Stomach (tissue), 19 donors: ENCODE measurements at places on chromosomes 12 and 14. TPM values are rescaled to one million over a fixed set of nuclear protein-coding genes. Genes with fewer than 3 reads are reported as not detected.

GRCh38 chr14:59454139-59454538 lies 11.0 kb downstream of the GPR135 start:
- no peaks in the 10 kb centered on the region for H3K27me3 ChIP-seq
- DNase-seq = no peak
- H3K36me3 ChIP-seq = peaks cover 11% of the 10 kb centered on the region
- H3K4me3 ChIP-seq = no peak overlapping the region
- H3K4me1 ChIP-seq = no peaks in the 10 kb centered on the region

Gene PPP1R1A
- total RNA-seq = 78.8 TPM

Gene FAM186B
- not detected for total RNA-seq

Gene SLC2A14
- not detected for total RNA-seq

Gene TCL1B
- total RNA-seq = not detected

- H3K4me3 ChIP-seq = no peak overlapping the region
- DNase-seq = no peak
- no peaks in the 10 kb centered on the region for H3K27me3 ChIP-seq
These were observed 1074.6 kb downstream of the FLRT2 start for GRCh38 chr14:86604561-86604960.

Gene TCTN1
- total RNA-seq = 17.1 TPM

DNA sequence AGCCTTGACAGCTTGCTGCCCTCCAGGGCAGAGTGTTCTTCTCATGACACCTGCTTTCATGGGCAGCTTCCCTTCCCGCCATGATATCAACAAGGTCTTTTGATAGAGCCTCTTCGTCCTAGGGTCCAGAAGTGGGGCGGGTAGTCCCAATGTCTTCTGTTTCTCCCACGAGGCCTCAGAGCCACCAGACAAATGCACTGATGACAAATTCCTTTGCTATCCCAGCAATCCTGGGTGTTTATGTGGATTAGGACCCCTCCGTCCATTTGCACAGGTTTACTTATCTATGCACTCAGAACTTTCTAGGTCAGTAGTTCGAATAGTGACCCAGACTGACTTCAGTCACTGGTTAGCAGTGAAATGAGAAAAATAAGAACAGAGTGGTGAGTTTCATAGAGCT lies 52.6 kb upstream of the PRMT8 start:
- no peak overlapping the region for H3K27ac ChIP-seq
- H3K36me3 ChIP-seq = no peaks in the 10 kb centered on the region
- H3K4me3 ChIP-seq = no peak overlapping the region
- no peaks in the 10 kb centered on the region for H3K27me3 ChIP-seq
- DNase-seq = no peak

DNA sequence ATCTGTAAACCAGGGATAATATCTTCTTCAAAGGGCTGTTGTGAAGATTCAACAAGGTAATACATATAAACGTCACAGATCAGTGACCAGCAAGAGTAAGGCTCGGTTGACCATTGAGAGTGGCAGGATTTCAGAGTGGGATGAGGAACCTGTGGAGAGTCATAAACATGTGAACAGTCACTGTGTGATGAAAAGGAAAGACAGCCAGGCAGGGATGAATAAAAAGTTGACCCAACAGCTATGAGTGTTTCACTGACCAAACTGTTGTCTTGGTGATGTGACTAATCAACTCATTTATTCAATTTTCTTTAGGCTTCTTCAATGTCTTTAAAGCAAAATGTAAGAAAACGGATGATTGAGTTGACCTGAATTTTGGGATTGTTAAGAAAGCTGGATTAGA lies 8.6 kb upstream of the FRMD6 start:
- no peak overlapping the region for H3K27ac ChIP-seq
- DNase-seq = no peak
- peaks cover 6% of the 10 kb centered on the region for H3K36me3 ChIP-seq
- no peaks in the 10 kb centered on the region for H3K27me3 ChIP-seq
- H3K4me1 ChIP-seq = no peaks in the 10 kb centered on the region
- no peak overlapping the region for H3K4me3 ChIP-seq

GRCh38 chr12:16300122-16300521 lies 22.6 kb upstream of the SLC15A5 start:
- no peak overlapping the region for H3K4me3 ChIP-seq
- no peak for DNase-seq
- H3K27me3 ChIP-seq = no peaks in the 10 kb centered on the region

DNA sequence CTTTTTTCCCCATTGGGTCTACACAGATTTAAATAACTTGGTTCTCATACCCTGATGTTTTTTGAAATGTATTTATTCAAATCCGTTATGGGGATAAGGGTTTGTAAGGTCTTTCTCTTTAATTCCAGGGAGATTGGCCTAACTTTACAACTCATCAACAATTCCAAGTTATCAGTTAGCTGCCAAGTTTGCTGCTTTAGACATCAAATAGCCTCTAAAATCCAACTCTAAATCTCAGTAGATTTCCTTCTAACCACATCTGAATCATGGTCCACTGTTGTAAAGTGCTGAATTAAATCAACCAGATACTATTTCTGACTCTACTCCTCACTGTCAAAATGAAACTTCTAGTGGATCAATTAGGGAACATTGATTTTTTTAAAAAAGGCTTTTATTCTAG lies 364.1 kb upstream of the E2F7 start:
- H3K27me3 ChIP-seq = no peaks in the 10 kb centered on the region
- H3K36me3 ChIP-seq = no peaks in the 10 kb centered on the region
- H3K27ac ChIP-seq = no peak overlapping the region
- no peak overlapping the region for H3K4me3 ChIP-seq
- H3K4me1 ChIP-seq = no peaks in the 10 kb centered on the region

DNA sequence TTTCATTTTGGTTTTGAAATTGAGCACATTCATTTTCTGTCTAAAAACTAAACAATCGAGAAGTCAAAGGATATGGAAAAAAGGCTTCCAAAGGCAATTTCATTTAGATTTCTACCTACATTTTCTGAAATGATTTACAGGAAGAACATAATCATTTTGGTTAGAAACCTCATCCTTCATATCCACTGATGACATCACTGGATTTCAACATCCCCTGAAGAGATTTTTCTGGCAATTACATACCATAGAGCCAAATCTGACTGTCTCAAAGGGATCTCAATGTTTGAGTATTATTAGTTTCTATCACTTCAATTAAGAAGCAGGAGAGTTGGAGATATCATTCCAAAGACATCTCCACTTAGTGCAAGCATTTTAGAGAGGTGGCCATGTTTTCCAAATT lies 137.8 kb downstream of the TTC7B start:
- H3K36me3 ChIP-seq = no peaks in the 10 kb centered on the region
- peaks cover 34% of the 10 kb centered on the region for H3K4me1 ChIP-seq
- H3K4me3 ChIP-seq = no peak overlapping the region
- H3K27ac ChIP-seq = no peak overlapping the region

Gene DAO
- total RNA-seq = not detected

DNA sequence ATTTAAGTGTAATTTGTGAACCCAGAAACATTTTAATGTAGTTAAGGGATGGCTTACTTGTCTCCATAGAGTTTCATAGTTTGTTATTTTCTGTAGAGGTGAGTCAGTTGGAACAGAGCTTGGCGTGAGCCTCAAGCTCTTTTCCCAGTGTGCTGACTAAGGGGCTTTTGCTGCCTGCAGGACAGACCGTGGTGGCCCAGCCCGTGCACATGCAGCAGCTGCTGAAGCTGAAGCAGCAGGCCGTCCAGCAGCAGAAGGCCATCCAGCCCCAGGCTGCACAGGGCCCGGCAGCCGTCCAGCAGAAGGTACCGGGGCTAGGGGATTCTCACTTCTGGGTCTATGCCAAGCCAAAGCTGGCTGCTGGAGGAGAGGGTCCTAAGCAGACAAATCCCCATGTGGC lies 76.9 kb downstream of the DDX51 start:
- H3K36me3 ChIP-seq = peaks cover 100% of the 10 kb centered on the region
- no peak for DNase-seq
- H3K4me1 ChIP-seq = no peaks in the 10 kb centered on the region
- H3K27ac ChIP-seq = no peak overlapping the region

Gene KRT78
- not detected for total RNA-seq

DNA sequence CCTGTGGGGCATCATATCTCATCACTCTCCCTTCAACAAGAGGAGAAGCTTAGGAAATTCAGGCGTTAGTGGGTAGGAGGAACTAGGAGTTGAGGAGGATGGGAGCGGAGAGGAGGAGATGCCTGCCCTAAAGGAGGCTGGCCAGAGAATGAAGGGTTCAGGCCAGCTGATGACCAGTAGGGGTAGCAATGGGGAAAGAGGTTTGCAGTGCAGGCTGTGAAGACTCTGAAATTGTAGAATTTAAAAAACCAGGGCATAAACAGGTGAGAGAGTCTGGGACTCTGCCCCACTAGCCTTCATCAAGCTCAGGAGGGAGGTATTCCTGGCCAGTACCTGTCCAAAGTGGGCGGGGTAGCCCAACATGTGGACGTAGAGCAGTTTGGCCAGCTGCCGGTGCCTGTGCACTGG lies 809 bp downstream of the AP1G2 start:
- H3K4me3 ChIP-seq = peak overlapping the region; percentile 70
- H3K4me1 ChIP-seq = peaks cover 48% of the 10 kb centered on the region
- H3K36me3 ChIP-seq = peaks cover 41% of the 10 kb centered on the region
- peak overlapping the region; percentile 79 for H3K27ac ChIP-seq
- H3K27me3 ChIP-seq = peaks cover 11% of the 10 kb centered on the region

- H3K27me3 ChIP-seq = no peaks in the 10 kb centered on the region
- H3K27ac ChIP-seq = no peak overlapping the region
- no peaks in the 10 kb centered on the region for H3K36me3 ChIP-seq
- no peak overlapping the region for H3K4me3 ChIP-seq
- H3K4me1 ChIP-seq = peaks cover 51% of the 10 kb centered on the region
These were observed 67.3 kb downstream of the STXBP6 start for GRCh38 chr14:24982472-24983155.

DNA sequence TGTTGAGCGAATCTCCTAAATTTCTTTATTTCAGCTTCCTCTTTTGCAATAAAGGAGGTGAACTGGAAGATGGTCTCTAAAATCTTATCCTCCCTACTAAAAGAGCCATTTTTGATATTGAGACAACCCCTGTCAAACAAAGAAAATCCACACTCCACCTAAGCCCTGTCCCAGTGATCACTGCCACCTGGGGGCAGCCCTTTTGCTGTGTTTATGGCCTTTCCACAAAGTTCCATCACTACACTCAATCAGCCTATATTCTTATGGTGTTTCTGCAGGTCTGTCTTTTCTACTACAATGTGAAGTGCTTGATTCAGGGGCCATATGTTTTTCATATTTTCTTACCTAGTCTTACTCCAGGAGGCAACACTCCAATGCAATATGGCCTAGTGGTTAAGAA lies 163.7 kb downstream of the BMP4 start:
- DNase-seq = no peak
- peaks cover 17% of the 10 kb centered on the region for H3K4me1 ChIP-seq
- H3K4me3 ChIP-seq = no peak overlapping the region
- no peak overlapping the region for H3K27ac ChIP-seq

DNA sequence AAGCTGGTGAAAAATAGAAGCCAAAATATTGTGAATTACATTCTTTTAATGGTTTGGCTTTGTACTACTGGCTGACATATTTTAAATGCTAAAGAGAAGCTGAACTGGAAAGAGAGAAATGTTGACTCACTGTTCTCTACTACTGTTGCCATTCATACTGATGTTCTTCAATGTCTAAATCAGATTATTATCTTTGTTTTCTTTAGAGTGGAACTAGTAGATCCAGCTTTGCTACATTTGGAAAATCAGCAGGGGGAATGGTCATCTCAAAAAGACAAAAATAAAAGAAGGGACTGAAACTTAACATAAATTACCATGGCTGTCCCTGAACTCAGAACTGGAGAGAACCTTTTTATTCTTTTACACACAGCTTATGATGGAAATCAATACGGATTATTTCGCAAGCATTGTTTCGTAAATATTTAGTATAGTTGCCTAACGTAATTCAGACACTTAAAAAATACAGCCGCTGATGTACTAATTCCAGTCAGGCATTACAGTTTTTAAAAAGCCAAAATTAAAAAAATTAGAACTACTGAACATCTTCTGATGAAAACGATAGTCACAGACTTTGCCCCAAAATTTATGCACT lies 76.3 kb upstream of the OTX2 start:
- no peaks in the 10 kb centered on the region for H3K4me1 ChIP-seq
- H3K27ac ChIP-seq = no peak overlapping the region
- no peak overlapping the region for H3K4me3 ChIP-seq
- H3K36me3 ChIP-seq = no peaks in the 10 kb centered on the region
- no peak for DNase-seq

Gene CLEC4D
- total RNA-seq = 1.8 TPM

Gene GNG2
- total RNA-seq = 22.6 TPM

- no peaks in the 10 kb centered on the region for H3K36me3 ChIP-seq
- no peak overlapping the region for H3K4me3 ChIP-seq
- H3K27me3 ChIP-seq = no peaks in the 10 kb centered on the region
These were observed 846.4 kb downstream of the C12orf50 start for GRCh38 chr12:87182696-87183233.

DNA sequence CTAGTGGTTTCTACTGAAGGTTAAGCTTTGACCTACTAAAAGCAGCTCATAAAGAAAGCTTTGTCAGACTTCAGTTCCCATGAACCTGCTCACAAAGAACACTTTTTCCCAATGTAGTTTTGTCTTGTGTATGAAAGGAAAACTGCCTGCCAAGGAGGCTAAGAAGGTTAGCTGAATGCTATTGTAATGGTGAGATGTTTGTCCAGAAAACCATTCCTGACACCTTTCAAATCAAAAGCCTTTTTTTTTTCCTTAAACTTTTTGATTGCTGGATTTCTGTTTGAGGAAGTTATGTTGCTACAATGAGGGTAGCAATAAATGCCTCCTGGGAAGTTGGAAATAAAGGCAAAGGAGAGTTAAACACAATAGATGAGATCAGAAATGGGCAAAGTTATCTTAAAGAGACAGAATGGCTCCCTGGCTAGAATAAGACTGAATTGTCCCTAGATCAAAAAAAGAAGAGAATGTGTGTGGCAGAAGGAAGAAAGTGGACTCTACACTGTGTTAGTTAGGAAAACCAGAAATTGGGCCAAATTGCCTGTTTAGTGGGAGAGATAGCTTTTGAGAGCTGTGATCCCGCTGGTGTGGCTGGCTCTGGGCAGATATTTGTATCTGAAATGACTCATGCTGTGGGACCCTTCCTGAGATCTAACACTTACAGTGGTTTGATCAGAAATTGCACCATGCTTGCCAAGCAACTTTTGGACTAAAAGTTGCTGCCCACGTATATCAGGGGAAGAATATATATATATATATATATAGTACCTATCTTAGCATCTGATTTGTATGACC lies 27.5 kb downstream of the TECPR2 start:
- H3K27ac ChIP-seq = peak overlapping the region; percentile 6
- no peaks in the 10 kb centered on the region for H3K4me1 ChIP-seq
- H3K36me3 ChIP-seq = peaks cover 10% of the 10 kb centered on the region
- no peaks in the 10 kb centered on the region for H3K27me3 ChIP-seq

Gene C1S
- 234 TPM for total RNA-seq

- no peaks in the 10 kb centered on the region for H3K27me3 ChIP-seq
- DNase-seq = no peak
- no peak overlapping the region for H3K4me3 ChIP-seq
- no peaks in the 10 kb centered on the region for H3K36me3 ChIP-seq
- H3K4me1 ChIP-seq = no peaks in the 10 kb centered on the region
These were observed 116.3 kb downstream of the DPF3 start for GRCh38 chr14:72777636-72778035.

Gene CCDC175
- total RNA-seq = not detected

DNA sequence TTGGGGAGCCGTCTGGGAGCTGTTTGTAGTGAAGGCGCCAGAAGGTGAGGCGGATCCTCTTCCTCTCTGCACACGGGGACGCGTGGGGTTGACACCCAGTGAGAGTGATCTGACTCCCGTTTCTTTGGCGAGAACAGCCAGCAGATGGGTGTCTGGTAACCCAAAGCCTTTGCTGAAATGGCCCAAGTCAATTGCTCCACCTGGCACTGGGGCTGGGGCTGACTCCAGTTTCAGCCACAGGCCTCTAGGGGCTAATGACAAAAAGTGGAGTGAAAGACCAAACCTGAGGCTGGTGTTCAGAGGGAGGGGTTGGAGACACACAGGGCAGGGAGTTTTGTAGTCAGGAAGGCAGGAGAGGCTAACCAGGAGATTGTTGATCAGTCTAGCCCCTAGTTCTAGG lies 87.0 kb downstream of the FRMD6 start:
- H3K4me1 ChIP-seq = no peaks in the 10 kb centered on the region
- no peaks in the 10 kb centered on the region for H3K36me3 ChIP-seq
- no peak for DNase-seq
- no peak overlapping the region for H3K4me3 ChIP-seq
- H3K27ac ChIP-seq = no peak overlapping the region
